ENCODE measurements at places on chromosomes 2 and 18.

- DNase-seq, result no peak
Measured at GRCh38 chr2:126463892-126464674, 191.9 kb upstream of the GYPC start.

DNA sequence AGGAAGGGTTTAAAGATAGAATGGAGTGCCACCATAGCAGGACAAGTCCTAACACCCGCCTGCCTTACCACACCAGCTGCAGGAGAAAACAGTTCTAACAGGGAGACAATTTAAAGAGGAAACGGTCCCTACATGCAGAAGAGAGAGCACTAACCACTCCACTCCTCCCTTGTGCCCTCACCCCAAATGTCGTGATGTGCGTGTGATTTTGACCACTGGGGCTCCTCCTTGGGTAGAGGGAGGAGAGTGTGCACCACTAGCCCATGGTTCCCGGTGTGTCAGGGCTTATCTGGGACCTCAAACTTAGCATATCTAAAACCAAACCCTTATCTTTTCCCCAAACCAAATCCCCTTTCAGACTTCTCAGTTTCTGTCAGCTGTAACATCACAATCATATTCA, 105.5 kb upstream of the CCDC68 start:
- no peak for DNase-seq

DNA sequence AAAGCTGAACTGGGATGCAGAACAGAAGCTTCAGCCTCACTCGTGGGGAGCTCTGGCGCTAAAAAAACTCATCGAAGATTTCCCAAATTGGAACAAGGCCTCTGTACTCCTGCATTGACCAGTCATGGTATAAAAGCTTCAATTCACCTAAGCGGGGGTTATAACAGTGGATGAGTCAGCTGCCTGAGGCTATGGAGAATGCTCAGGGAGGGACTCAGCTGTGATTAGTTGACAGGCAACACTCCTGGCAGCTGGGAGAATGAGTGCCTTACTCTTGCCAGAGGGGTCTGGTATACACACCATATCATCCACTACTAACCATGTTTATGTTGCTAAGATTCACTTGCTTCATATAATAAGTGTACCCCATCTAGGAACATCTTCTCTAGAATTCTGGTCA, 350.6 kb upstream of the VRK2 start:
- DNase-seq, result no peak

DNA sequence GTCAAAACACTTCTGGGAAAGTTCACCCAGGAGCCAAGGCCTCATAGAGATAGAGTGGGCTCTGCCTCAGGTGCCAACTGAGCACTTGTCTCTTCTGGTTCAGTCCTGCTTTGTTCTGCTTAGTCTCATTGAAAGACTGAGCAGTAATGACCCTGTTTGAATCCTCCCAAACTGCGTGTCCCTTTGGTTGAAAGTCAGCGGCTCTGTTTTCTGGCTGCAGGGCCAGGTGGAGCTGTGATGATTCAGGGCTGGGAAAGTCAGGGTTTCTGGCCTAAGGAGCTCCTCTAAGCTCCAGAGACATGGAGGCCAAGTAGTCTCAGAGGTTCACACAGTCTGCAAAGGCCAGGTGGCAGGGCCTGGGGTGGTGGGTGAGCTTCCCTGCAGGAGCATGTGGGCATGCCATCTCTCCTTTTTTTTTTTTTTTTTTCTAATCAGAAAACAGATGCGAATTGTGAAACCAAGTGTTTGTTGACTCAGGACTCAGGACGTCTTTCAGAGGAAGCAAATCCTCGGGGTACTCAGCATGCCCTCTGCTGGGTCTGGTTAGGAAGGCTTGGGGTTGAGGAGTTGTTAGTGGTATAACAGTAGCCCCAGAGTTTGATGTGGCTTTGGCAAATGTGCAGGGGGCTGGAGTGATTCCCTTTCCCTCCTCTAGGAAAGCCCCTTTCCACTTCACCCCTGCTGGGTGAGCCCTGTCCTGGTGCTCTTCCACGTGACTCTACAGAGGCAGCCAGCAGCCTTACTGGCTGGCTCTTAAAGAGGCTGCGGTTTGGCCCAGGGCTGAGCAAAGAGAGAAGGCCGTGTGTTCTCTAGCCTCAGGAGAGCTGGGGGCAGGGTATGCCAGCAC, 38.3 kb downstream of the TMEM17 start:
- no peak for DNase-seq

DNA sequence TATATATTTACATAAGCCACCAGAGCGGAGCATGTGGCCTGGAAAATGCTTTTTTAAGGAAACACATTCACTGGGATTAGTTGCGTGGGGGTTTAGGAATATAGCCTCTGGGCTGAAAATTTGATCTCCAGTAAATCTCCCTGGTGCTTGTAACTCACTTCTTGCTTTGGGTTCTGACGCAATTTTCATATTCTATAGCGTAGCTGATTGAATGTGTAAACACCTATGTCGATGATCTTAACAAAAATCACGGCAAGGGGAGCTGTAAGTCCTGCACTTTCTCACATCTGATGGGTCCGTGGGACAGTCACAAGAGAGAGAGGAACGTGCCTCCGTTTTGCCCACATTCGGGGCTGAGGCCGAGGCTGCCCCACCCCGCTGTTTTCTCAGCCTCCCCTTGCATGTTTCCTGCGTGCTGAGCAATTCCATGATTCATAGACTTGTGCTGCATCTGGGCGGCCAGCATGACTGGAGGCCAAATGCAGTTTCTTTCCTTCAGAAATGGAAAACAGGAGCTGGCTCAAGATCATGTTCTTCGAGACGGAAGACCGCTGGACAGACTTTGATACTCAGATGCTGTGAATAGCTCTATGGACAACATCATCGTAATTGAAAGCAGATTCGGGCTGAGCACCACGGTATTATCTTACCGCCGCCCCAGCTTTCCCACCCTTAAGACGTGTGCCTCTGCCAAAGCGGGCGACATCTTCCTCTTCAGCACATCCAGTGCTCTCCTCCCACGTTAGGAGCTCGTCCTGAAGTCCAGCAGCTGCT, 109.2 kb downstream of the TMEM18 start:
- no peak for DNase-seq

- peak; percentile 68 for DNase-seq
Measured at GRCh38 chr2:74919827-74920226, 38.6 kb upstream of the POLE4 start.

- no peak for DNase-seq
Measured at GRCh38 chr2:159108181-159108893, 139.9 kb downstream of the TANC1 start.

DNA sequence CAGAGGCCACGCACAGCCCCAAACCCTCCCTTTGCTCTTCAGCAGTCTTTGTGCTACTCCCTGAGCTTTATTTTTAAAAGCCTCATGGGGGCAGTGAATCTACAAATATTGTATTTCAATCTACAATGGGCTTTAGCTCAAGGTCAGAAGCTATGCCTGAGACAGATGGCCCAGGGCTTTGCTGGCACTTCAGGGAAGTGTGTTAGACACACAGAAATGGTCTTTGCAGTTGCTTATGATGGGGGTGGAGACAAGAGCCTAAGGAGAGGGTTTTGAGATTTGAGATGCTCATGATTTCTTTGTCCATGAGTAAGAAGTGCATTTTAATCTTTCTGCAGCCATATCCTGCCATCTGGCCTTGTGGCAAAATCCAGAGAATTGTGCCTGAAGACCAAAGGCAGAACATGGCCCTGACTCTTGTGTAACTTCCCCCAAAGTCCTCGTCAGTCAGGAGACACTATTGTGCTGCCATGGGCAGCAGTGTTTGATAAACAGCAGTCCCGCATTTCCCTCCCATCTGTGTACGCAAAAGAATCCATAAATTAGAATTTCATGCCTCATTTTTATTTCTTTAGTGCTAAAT, 92.6 kb downstream of the VAPA start:
- DNase-seq, result no peak

DNA sequence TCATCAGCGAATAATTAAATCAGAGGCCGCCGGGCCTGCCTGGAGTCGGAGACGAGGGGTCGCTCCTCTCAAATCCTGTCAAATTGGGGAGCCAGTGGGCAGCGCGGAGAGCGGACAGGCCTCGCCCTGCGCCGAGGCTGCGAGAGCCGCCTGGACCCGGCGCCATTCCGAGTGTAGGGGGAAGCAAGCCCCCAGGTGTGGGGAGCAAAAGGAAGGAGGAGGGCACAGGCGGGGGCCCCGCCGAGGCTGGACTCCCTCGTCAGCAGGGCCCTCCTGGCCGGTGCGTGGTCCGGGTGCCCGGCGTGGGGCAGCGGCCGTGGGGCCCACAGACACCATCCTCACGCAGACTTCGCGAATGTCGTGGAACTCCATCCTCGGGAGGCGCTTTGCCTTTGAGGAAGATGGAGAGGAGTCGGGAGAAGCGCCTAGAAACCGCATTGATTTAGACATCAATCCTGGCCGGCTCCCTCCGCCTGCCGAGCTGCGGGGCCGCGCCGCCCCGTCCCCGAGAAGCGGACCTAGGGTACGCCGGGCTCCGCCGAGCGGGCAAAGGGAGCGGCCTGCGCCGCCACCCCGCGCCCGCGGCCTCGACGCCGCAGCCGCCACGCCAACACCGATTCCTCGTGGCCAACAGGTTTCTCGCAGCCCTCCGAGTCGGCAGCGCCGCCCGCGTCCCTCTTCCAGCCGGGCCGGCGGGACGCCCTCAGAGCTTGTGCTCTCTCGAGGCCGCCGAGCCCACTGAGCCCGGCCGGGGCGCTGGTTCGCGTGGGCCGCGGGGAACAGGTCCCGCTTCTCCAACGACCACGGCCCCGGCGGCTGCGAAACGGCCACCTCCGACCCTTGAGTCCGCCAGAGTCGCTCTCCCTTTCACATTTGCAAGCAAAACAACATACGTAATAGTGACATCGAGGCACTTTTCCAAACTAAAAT, 6.7 kb upstream of the ONECUT2 start:
- DNase-seq, result no peak

DNA sequence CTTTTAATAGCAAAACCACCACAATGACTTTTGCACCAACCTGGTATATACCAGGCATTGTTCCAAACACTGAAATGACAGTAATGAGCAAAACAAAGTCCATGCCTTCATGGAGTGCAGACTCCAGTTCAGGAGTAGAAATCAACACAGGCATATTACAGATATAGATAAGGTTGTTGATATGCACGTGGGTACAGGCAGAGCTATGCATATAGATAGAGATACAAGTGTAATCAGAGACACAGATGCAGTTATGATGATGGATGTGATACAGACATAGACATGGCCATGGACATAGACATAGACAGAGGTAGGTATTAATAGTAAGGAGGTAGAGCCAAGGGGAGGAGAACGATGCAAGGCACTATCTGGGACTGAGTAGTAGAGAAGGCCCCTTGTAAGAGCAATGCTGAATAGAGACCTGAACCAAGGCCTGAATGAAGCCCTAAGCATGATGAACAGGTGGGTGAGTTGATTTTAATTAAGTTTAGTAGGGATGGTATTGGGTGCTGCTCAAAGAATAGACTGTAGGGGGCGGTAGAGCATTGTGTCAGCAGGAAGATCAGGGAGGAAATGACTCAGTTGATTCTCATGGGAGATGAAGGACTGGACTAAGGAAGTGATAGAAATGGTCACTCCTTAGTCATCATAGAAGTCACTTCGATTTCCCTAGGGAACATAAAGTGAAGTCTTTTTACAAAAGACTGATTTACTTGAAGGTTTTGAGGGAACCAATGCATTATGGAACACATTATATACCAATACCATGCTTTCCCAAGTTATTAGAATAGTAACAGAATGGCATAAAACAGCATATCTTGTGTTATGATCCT, 39.4 kb downstream of the CMPK2 start:
- DNase-seq, result peak; percentile 68

GRCh38 chr2:122627388-122627787, 871.9 kb downstream of the TSN start:
- DNase-seq, result no peak

All from CD4-positive, alpha-beta T cell treated with Interleukin-2 at 100 ng/mL for 4 hours (primary cell).